Lung (tissue), 17 donors: ENCODE measurements at places on chromosomes 4 and X. TPM values are rescaled to one million over a fixed set of nuclear protein-coding genes. Genes with fewer than 3 reads are reported as not detected.

The PWWP3B gene
- 2.9 TPM for total RNA-seq

The AMOT gene
- total RNA-seq = 9.9 TPM

The CLTRN gene
- total RNA-seq = 3.0 TPM

GRCh38 chrX:107537815-107538214, 88.4 kb downstream of the FRMPD3 start:
- DNase-seq = no peak

DNA sequence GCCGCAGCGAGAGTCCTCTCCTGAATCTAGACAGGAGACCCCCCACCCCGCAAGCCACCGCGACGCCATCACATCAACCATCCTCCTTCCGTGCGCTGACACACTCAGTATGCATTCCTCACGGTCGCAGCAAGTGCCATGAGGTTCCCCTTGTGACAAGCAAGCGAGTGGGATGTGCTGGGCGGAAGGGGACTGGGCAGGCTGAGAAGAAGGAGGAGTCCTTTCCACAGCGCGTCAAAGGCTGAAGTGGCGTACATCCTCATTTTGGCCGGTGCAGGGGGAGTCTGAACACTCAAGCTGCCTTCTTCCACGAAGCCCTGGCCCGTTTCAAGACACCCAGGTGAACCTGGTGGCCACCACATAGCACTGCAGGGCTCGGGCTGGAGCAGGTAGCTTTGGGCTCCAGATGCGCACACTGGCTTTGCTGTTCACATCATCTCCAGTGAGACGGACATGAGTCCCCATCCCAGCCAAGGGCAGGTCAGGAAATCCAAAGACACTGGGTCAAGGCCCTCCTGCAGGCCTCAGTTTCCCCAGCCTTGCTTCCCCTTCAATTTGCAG, 30.4 kb downstream of the CCNQ start:
- DNase-seq = no peak

GRCh38 chr4:7854697-7855370, 84.8 kb downstream of the AFAP1 start:
- DNase-seq = no peak

- DNase-seq = no peak
Measured at GRCh38 chrX:31190221-31190975, 118.6 kb upstream of the FTHL17 start.

DNA sequence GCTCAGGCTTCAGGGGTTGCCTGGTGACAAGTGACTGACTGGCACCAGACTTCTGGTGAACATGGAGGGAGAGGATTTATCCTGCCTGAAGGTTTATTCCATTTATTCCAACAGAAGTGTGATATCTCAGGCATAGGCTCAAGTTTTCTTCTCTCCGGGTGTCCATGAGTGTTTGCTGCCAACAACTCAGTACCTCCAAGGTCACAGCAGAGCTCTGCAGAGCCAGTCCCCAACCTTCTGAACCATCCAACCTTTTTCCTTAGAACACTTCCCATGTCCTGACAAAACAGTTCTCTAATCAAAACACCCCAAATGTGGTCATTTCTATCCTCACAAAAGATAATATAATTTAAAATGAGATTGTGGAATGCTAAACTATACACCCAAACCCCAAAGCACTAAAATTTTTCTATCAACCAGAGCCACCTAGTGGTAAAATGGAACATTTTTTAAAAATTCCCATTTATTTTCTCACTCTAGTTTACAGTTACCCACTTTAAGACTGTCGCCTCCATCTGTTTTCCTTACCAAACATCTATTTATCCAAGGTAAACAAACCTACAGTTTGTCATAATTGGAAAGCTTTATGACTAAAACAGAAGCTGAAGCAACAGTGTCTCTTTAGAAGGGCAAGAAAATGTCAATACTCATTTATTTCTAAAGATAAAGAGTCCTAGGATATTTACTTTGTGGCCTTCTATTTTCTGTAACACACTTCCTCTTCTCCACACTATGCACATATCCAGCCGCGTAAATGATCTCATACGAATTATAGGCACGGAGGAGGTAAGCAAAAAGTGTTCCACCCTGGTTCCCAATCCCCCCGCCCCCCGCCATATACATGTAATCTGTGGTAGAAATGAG, 39.5 kb downstream of the TMEM154 start:
- peak; percentile 69 for DNase-seq

DNA sequence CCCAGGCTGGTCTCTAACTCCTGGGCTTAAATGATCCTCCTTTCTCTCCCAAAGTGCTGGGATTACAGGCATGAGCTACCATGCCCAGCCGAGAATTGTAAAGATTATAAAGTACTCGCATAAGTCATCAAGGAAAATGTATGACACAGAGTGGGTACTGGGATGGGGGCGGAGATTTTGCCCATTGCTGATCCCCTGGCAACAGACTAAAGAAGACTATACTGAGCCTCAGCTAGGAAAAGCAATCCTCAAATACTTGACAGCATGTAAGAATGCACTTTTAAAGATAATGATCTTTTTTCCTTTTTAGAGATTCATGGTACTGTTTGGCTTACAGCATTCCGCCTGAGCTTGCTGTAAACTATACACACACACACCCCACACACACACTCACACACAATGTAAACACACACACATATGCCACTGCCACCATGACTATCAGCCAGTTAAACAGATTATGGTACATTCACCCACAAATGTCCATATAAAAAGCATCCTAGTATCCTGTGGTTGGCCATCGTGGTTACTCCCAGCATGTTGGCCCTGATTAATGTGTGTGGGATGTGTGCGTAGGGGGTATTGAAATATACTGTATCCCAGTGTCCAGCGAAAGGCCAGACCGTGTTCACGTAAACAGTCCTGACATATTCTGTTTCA, 113.0 kb downstream of the AMELX start:
- DNase-seq = no peak

GRCh38 chrX:39759526-39760224, 338.1 kb downstream of the BCOR start:
- peak; percentile 78 for DNase-seq

DNA sequence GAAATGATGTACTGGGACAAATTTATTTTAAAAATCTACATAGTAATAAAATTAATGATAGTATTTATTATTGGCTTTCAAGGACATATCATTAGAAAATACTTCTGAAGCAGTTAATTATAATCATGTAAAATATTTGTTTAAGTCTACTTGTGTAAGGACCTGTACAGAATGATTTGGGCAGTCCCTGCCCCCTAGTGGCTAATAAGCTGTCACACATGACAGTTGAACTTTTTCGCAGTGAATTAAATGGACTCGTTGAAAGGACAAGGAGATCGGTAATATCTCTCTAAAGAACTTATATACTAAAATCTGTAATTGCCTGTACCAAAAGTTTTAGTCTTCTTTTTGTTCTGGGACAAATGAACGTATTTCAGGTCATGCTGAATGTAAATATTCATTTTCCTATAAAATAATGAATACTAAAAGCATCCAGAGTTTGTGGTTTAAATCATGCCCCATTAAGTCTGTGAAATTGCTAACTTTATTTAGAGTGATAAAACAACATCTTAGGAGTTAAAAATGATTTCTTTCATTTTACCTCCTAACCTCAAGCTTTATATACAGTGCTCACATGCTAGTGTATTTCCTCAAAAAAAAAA, 13.6 kb downstream of the EXOC1 start:
- DNase-seq = peak; percentile 66

GRCh38 chr4:72449705-72450104, 119.3 kb downstream of the ADAMTS3 start:
- DNase-seq = no peak

The XKRX gene
- 8.8 TPM for total RNA-seq

GRCh38 chr4:54566608-54567007, 91.1 kb upstream of the KIT start:
- no peak for DNase-seq

DNA sequence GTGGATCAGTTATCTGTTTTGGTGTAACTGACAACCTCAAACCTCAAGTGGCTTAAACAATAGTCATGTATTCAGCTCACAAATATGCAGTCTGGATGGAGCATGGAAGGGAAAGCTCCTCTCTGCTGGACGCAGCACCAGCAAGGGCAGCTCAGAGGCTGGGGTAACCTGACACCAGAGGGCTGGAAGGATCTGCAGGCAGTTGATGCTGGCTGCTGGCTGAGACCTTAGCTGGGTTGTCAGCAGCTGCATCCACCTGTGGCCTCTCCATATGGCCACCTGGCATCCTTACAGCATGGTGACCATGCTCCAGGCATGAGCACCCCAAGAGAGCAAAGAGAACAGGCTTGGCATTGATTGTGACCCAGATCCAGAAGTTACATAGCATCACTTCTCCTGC, 46.7 kb downstream of the ENPP6 start:
- no peak for DNase-seq

GRCh38 chr4:158816955-158817354, 48.1 kb downstream of the FNIP2 start:
- DNase-seq = no peak

The GLRA3 gene
- not detected for total RNA-seq

- DNase-seq = no peak
Measured at GRCh38 chrX:150192816-150193215, 170.3 kb upstream of the MAMLD1 start.

- DNase-seq = no peak
Measured at GRCh38 chr4:164428561-164428960, 325.4 kb upstream of the SMIM31 start.

GRCh38 chr4:181213551-181213950, 1029.7 kb upstream of the TENM3 start:
- peak; percentile 86 for DNase-seq

The NLGN4X gene
- total RNA-seq = 5.0 TPM

GRCh38 chr4:1168191-1169101, 3.9 kb downstream of the SPON2 start:
- no peak for DNase-seq

- no peak for DNase-seq
Measured at GRCh38 chr4:17427991-17428390, 83.9 kb downstream of the QDPR start.

DNA sequence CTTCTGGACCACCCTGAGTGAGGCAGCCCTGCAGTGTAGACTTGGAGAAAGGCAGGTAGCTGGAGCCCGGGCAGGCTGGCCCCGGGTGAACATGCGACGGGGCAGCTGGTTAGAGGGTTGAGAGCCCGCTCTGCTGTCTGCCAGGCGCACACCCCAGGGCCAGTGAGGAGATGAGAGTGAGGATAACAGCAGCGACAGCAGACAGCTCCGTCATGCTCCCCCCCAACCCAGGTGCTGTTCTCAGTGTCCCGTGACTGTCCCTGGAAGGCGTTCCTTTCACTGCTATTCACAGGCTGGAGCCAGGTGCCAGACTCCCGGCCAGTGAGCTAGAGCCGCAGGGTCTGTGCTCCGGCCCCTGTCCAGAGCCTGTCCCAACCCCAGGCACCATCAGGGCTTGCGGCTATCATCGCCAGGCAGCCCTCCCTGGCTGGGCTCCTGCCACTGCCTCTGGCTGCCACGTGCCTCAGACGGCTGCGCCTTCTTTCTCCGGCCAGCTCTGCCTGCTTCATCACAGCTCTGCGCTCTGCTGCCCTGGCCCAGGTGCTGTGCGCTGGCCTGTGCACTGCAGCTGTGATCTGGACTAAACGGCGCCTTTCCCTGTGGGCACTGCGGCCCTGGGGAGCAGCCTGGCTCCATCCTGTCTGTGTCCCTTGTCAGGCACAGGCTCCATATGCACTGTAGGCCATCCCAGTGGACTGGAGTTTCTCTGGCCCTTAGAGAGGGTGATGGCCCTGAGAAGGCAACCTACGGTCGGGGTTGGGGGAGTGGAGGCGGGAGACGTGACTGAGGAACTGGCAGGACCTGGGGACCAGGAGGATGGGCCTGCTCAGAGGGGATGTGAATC, 19.8 kb downstream of the NSG1 start:
- no peak for DNase-seq

DNA sequence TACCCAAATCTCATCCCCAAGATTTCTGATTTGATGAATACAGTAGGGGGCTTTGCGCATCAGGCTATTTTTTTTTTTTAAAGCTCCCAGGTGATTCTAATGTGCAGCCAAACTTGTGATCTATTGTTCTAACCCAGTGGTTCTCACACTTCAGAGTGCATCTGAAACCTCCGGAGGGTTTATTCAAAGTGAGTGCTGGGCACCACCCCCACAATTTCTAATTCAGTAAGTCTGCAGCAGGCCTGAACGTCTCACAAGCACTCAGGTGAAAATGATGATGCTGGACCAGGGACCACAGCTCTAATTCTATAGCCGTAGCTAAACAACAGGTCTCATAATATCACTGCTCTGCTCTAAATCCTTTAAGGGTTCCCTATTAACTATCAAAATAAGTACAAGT, 211.4 kb downstream of the FMR1NB start:
- no peak for DNase-seq

DNA sequence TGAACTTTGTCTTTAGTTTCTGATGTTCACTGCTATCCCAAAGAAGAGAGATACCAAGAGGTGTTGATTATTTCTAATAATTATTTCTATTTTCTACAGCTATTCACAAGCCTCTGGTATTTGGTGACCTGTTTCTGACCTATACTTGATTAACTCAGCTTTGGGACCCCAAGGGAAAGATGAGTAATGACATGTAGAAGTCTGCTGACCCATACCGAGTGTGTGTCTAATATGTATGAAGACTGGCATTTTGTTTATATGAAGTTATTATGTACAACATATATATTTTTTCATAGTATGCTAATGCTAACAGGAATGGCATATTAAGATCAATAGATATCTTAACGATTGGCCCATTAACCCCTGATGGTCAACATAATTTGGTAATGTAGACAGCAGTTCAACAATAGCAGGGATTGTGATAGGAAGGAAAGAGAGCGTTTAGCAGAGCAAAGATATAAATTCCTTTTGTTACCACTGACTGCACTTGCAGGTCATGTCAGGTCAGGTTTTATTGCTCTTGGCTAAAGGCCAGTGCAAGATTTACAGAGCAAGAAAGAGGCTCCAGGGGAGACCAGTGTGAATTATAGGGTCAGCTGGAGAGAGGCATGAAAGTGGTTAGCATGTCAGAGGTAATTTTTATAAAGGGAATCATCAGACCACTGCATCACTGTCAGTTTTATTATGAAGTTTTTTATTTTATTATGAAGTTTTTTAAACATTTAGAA, 94.7 kb upstream of the DIPK2B start:
- no peak for DNase-seq

DNA sequence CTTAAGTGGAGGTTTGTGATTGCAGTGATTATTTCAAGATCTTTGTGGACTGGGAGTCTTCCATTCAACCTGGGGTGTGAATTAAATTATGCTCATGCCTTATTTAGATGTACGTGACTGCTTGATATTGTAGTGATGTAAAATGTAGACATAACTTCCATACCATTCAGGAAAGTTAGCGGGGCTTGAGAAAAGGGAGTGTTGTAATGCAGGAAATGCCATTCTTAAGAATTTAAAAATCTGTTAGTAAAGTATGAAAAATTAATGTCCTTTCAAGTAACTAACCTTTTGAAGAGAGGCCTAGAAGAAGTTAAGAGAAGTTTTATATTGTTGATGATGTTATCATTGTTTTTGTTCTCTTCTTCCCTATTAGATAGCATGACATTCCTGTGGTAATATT, 318.2 kb downstream of the CCSER1 start:
- DNase-seq = no peak

- no peak for DNase-seq
Measured at GRCh38 chr4:139242511-139243051, 37.4 kb downstream of the MGARP start.

The GABRB1 gene
- total RNA-seq = not detected

- peak; percentile 56 for DNase-seq
Measured at GRCh38 chrX:20913760-20914159, 460.5 kb upstream of the CNKSR2 start.

GRCh38 chr4:53011259-53011905, 149.3 kb downstream of the RASL11B start:
- no peak for DNase-seq

GRCh38 chrX:15946783-15947580, 92.4 kb upstream of the AP1S2 start:
- no peak for DNase-seq

- peak; percentile 24 for DNase-seq
Measured at GRCh38 chr4:109298279-109299010, 4.0 kb downstream of the COL25A1 start.
